ENCODE measurements at places on chromosomes 1 and 21.

GRCh38 chr1:76238094-76238628 is 163.6 kb downstream of the ST6GALNAC3 start:
- no peak for DNase-seq

DNA sequence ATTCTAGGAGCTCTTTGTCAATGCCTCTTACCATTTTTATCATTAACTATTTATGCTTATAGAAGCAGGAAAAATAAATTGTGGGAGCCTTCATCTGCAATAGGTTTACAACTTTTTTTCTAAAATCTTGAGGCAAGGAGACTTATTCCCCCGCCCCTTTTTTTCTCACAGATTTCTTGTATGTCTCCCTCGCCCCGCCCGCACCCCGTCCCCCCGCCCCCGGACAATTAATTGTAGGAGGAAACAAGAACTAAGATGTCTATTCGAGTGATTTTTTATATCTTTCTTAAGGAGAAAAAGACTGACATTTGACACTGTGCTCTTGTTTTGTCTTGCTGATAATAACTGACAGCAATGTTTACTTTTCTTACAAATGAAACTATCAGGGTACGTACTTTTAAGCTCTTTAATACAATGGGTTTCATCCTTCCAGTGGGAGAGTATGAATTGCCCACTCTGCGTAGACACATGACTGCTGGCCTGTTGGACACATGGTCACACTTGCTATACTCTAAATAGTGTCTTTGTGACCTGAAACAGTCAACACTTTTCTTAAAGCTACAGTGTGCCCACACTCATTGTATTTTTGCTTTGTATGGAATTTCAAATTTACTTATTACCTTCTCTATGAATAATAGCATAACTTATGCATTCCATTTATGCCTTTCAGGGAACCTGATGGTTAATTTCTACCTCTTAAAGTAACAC is 1.5 kb upstream of the IVNS1ABP start:
- no peak for DNase-seq

DNA sequence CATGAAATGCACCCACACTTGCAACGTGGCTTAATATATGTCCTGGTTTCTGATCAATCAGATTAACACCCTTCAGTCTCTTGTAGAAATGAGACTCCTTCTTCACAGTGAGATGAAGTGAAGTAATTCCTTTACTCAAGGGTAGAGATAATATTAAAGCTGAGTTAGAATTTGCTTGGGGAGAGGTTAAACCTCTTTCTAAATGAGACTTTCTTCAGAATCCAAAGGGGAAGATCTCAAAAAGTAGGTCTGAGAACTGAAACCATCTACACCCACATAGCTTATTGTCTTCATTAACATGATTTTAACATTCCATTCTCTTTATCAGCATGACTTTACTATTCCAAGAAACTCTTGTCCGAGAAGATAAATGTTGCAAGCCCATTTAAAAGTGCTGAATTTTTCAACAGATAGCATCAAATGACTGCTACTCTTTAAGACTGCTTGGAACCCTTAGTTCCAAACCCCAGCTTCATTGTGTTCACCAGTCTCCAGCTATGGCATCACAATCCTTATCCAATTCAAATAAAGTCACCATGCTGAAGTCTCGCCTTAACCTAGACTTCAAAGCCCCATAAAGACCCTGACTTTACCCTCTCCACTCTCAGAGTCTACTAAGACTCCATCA is 19.2 kb upstream of the TRAF3IP3 start:
- DNase-seq: no peak

DNA sequence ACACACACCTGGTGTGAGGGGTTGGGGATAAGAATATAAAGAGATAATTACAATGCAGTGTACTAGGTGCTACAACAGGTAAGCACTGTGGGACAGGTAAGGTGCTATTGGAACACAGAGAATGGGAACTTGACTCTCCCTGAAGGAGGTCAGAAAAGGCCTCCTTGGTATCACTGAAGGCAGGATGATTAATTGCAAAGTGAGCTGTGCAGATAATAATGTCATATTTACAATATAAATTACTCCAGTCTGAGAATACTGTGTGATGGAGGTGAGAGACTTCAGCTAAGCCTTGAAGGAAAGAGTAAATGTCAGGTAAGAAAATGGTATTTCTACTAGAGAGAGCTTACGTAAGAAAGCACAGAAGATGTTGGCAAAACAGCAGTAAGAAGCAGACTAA is 91.6 kb downstream of the EPS15 start:
- no peak for DNase-seq

DNA sequence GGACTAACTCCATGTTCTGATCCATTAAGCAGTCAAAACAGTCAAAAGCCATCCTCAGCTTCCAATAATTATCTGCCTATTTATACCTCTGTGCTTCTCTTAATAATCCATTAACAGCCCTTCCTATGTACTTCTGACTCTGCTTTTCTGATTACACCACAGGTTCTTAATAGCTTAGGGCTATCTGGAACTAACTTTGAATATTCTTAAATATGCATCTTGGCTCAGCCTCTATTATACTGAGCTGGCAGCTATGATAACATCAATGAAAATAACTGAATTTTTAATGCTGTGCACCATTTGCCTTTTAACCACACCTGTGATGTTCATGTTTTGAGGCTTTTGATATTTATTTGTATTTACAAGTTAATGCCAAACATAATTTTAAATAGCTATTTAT is 175.9 kb downstream of the DPYD start:
- DNase-seq: no peak

- no peak for DNase-seq
Measured at GRCh38 chr21:16308269-16308668, 578.5 kb downstream of the USP25 start.

DNA sequence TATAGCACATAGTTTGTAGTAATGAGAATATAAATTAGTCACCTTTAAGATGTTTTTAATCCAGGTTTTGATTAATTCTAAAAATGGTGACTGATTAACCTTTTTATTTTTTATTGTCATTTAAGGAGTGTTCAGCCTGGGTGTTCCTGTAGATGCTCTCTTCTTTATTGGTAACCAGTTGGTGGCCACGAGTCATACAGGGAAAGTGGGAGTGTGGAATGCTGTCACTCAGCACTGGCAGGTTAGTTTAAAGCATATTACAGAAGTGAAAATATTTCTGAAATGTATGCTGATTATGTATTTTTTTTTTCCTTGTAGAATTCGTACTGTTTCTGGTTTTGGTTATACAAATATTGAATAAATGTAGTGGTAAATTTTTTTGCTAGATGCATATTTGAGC is 28.1 kb downstream of the KCTD3 start:
- no peak for DNase-seq

DNA sequence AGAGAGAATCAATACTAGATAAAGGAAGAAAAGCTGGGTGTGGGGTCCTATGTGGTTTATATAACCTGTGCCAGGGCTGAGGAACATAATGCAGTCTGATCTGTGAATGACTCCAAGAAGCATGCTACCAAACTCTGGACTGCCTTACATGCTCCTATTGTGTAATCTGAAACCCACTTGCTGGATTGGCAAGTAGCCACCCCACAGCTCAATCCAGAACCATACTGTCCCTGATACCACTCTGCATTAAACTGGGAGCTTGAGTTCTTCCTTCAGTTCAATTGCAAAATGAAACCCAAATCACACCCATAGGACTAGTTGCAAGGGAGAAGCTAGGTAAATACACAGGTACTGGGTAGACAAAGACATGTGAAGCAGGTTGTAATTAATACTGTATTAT is 115.4 kb upstream of the NEGR1 start:
- no peak for DNase-seq

DNA sequence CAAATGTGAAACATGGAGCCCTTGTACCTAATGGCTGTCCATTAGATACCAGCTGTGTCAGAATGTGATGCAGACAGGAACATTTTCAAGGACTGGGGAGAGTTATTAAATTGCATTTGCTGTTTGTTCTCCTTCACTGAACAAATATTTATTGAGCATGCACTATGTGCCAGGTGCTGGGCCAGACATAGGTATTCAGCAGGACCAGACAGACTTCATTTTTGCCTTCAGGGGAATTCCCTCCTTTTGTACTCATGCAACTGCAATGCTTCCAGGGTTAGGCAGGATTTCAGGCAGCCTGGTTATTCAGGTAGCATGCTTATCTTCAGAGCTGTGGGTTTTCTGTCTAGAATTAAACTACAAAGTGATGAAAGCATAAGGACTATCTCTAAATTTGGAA is 64.2 kb upstream of the SMYD2 start:
- no peak for DNase-seq
